ENCODE measurements at places on chromosomes 6 and 20.

DNA sequence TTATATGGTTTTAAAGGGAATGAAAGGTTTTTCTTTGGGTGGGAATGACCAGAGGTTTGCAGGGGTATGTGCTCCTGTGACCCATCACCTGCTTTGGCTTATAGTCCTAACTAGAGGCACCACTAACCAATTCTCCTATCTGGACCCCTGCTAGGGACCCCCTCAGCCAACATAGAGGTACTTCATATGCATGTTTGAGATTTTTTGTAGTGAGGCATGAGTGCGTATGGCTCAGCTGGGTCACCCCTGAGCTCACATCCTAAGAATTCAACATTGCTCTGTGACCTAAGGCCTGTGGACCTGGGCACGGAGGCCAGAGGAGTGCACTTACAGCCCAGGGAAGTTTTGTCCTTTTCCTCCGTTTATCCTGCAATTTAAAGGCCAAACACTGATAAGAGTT lies 68.4 kb upstream of the EEF1E1 start:
- DNase-seq, result no peak

DNA sequence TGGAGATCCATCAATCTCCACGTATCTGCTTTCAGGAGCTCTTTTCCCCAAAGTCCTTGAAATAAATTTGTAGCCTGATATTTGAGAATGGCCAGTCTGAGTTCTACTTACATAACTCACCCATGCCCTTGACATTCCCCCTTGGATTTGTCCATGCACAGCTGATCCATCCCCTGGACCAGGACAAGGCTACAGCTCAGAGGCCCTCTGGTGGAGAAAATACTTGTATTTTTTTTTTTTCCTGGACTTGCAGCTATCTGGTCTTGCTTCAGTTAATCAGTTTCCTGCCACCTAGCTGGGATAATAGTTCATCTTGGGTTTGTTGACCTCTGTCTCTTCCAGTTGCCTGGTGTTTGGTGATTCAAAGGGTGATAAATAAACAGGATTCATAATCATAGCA lies 467.6 kb downstream of the DHX35 start:
- no peak for DNase-seq

DNA sequence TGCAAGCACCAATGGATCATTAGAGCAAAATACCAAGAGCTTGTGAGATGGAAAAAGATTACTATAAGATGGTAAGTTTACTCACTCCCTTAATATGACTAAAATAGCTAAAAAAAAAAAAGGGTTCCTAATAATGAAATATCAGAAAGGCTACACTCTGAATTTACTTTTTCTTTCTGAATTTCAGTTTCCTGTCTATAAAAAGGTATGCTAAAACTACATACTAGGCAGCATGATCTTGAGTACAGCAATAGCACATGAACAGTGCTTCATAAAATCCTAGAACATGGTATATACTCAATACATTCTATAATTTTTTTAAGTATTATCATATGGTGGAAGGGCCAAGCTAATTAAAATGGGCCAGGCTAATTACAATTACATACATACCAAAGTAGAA lies 24.0 kb upstream of the FAM135A start:
- DNase-seq, result no peak

GRCh38 chr6:159762681-159763293 lies 942 bp downstream of the ACAT2 start:
- peak; percentile 14 for DNase-seq

- DNase-seq, result no peak
Observed at GRCh38 chr6:42503894-42504293, 52.2 kb upstream of the TRERF1 start.

DNA sequence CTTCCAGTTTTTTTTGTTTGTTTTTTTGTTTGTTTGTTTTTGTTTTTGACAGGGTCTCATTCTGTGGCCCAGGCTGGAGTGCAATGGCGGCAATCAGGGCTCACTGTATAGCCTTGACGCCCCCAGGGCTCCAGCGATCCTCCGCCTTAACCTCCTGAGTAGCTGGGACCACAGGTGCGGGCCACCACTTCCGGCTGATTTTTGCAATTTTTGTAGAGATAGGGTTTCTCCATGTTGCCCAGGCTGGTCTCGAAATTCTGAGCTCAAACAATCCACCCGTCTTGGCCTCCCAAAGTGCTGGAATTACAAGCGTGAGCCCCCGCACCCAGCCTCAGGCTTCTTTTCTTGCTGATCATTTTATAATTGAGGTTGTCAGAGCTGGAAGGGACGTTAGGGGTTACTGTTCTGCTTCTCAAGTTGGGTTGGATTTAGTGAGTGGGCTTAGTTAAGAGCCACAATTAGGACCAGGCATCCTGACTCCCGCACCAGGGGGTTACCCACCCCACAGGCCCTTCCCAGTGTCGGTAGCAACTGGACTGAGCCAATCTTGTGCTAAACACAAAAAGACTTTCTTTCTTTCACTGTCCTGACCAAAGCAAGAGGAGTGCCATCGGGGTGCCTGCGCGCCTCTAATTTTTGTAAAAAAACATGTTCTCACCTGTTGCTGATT lies 13.1 kb upstream of the ZSCAN9 start:
- DNase-seq, result no peak

DNA sequence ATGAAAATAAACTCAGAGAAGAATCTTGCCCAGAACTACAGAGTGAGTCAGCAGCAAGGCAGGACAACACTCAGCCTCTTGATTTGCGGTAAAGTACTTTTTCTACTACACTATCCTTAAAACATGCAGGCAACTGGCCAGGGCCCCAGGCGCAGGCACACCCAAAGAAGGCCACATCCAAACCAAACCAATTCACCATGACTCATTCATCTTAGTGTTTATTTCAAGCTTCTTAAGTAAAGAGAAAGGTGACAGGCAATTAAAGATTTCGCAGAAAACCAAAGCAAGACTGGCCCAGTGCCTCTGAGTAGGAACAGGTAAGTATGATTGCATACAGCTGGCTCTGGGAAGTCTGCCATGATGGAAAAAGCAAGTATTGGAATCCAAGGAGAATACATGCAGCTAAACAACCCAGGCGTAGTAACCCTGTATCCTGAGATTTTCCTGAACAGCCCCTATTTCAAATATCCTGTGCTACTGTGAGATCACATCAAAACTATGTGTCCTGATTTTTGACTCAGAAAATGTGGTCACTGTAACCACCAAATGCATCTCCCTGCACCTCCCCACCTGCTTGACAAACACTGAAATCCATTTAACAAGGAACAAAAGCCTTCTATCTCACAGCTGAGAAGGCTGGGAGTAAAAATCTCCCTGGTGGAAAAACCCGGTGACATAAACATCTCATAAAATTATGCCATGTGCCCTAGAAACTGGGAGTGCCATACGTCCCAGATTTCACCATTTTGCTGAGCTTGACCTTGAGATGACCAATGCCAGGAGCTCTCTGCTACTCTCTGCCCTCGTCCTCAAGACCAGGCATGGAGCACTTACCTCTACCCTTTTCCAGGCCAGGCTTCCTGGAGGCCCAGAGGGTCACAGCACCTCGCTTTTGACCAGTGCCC lies 12.4 kb downstream of the WFDC3 start:
- DNase-seq, result no peak
